ENCODE measurements at places on chromosomes 1 and 21.

GRCh38 chr1:87024936-87025540 lies 110.6 kb downstream of the HS2ST1 start:
- DNase-seq: peak; percentile 6

- no peak for DNase-seq
Observed at GRCh38 chr1:208892147-208892546, 648.0 kb upstream of the PLXNA2 start.

DNA sequence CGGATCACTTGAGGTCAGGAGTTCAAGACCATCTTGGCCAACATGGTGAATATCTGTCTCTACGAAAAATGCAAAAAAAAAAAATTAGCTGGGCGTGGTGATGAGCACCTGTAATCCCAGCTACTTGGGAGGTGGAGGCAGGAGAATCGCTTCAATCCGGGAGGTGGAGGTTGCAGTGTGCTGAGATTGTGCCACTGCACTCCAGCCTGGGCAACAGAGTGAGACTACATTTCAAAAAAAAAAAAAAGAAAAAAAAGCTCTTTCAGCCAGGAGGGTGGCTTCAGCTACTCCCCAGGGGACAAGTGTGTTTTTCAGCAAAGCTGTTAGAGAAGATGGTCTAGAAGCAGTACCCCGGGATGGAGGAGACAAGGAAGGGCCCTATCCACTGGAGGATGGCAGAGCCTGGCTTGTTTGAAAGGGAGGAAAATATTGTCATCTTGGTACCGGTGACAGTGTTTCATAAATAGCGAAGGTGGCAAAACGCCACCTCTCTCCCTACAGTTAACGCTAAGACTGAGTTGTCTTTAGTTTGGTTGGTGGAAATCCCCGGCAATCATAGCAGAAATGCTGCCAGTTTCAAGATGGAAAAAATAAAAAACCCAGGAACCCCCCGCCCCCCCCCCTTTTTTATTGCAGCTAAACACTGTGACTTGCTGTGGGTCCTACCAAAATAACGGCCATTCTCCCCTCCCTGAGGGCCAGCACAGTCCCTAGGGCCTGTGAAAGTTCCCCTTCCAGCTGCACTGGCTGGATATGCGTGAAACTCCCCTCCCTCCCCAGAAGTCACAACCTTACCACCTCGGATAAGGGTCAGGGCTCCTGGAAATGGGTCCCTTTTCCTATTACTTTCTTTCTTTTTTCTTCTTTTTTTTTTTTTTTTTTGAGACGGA lies 3.5 kb downstream of the PIK3CD start:
- peak; percentile 75 for DNase-seq

DNA sequence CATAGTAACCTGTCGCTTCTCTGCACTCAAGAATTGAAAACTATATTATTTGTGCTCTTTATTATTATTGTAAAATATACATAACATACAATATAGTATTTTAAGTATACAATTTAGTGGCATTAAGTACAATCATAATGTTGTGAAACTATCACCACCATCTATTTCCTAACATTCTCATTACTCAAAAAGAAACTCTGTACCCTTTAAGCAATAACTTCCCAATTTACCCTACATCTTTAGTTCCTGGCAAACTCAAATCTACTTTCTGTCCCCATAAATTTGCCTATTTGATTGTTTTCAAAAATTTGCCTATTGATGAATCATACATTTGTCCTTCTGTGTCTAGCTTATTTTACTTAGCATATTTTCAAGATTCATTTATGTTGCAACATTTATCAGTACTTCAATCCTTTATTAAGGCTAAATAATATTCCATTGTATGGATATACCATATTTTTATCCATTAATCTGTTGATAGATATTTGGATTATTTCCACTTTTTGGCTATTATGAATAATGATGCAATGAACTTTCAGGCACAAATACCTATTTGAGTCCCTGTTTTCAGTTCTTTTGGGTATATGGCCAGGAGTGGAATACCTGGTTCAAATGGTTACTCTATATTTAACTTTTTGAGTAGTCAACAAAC lies 99.6 kb upstream of the DMRTA2 start:
- DNase-seq: no peak

DNA sequence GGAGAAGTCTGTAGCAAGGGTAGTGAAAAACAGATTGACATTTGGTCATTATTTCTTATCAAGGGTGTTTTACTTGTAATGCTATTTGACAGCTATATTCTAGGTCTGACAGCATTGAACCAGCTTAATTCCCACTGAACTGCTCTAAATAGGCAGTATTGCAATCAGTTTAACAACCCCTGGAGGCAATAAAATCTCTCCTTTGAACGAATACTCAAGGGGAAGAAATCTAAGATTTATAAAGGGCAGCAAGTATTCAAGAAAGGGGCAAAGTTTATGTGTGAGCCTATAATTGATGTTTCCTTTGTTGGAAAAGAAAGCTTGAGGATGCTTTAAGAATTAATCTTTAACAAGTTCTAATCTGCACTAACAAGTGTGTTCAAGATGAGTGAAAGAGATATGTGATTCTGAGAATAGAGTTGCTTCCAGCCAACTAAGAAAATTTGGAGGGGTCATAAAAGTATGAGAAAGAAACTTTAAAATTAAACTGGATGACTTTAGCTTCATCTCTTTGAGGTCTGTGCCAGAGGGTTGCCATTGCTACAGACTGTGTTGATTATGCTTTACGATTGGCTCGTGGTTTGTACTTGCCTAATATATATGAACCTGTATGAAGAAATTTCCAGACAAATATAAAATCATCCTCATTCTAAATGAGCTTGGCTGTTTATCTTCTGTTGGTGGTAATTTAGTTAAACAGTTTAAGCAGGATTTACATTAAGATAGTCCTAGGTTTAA lies 72.5 kb downstream of the ZNF326 start:
- DNase-seq: no peak

GRCh38 chr1:188941986-188942385 lies 1535.7 kb downstream of the BRINP3 start:
- no peak for DNase-seq

- no peak for DNase-seq
Observed at GRCh38 chr1:70941563-70941962, 106.1 kb downstream of the PTGER3 start.

- DNase-seq: no peak
Observed at GRCh38 chr1:196366817-196367495, 241.3 kb downstream of the KCNT2 start.

DNA sequence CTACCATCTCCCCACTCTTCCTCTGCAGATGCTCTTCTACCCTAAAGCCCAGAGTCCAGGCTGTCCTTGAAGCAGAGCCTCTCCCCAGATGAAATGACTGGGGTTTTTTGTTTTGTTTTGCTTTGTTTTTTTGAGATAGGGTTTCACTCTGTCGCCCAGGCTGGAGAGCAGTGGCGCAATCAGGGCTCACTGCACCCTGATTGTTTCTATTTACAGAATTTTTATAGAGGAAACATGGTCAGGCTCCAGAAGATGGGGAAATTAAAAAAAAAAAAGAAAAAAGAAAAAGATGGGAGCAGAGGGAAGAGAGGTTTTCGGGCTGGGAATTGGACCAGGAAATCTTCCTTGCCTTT lies 43.7 kb upstream of the ZNF281 start:
- DNase-seq: no peak

GRCh38 chr1:22778862-22779520 lies 68.4 kb downstream of the EPHB2 start:
- DNase-seq: no peak

- no peak for DNase-seq
Observed at GRCh38 chr1:21894034-21894881, 42.9 kb downstream of the HSPG2 start.

DNA sequence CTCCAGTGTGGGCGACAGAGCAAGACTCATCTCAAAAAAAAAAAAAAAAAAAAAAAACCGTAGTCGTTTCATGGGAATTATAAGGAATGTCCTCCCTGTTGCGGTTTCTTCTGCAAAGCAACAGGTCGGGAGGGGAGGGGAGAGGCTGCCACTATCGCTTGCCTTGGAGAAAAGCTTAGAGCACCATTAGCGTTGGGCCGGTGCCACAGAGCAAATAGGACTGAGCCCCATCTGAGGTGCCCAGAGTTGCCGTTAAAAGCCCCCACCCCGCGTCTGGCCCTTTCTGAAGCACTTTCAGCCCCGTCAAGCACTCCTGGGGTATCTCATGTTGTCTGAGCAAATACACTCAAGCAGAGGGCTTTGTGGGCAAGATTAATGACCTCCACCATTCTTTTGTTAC lies 2.2 kb downstream of the RIPPLY3 start:
- no peak for DNase-seq

DNA sequence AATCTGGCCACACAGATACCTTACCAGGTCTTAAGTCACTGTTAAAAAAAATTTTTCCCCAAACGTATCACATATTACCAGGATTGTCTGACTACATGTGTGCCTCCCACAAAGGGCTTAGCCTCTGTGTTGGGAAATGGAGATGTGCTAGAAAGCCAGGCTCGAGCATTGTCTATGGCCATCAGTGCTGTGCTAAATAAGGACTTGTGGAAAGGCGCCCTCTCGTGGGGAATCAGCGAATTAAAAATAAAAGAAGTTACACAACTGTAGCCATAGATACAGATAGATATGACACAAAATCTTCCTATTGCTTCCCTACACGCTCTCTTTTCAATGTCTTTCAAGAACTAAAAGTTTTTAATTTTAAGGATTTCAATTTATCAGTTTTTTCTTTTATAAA lies 47.5 kb upstream of the CRNN start:
- DNase-seq: peak; percentile 80

- DNase-seq: no peak
Observed at GRCh38 chr1:224882264-224882663, 47.2 kb upstream of the DNAH14 start.

GRCh38 chr1:208988811-208989222 lies 594.7 kb upstream of the CAMK1G start:
- peak; percentile 33 for DNase-seq

DNA sequence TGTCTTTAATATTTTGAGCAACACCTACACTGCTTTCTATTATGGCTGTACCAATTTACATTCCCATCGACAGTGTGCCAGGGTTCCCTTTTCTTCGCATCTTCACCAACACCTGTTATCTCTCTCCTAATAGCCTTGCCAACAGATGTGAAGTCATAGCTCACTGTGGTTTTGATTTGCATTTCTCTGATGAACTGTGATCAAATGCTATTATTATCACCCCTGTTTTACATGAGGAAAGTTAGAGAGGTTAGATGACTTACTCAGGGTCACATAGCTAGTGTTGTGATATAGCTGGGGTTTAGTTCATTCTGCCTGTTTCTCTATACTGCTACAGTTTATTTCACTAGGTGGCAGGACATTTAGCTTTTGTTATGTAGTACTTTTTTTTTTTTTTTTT lies 204.1 kb downstream of the FMN2 start:
- DNase-seq: no peak

GRCh38 chr1:246178717-246179311 lies 328.3 kb downstream of the SMYD3 start:
- DNase-seq: no peak

GRCh38 chr1:205792481-205792881 lies 17.2 kb upstream of the RAB29 start:
- DNase-seq: no peak

GRCh38 chr1:1797731-1798341 lies 19.6 kb upstream of the NADK start:
- DNase-seq: no peak

DNA sequence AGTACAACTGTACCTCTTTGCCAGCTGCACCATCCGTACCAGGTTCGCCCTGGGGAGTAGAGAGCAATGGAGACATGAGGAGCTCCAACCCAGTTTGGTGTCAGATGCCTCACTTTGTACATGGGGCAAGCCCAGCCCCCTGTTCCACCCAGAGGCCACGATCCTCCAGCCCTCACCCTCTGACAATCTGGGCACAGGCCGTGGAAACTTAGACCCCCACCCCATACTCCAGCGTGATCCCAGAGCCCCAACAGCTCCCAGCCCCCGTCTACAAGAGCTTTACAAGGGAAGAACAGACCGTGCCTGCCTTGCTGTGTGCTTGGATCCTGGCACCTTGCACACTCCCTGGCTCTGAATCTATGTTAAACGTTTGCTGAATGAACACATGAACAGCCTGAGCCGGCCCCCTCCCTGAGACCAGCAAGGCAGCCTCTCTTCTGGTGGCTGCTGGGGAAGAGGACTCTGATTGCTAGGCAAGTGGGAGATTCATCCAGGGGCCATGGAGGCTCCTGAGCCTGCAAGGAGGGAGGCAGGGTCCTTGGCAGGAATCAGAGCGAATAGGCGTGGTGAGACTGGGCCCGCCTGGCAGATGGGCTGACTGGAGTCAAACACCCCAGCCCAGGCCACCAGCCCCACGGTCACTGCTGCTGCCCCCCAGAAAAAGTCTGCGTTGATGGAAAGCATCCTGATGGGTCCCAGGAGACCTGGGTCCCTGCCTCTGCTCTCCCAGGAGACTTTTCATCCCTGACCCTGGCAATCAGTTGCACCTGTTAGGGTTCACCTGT lies 12.5 kb upstream of the PEF1 start:
- DNase-seq: no peak

DNA sequence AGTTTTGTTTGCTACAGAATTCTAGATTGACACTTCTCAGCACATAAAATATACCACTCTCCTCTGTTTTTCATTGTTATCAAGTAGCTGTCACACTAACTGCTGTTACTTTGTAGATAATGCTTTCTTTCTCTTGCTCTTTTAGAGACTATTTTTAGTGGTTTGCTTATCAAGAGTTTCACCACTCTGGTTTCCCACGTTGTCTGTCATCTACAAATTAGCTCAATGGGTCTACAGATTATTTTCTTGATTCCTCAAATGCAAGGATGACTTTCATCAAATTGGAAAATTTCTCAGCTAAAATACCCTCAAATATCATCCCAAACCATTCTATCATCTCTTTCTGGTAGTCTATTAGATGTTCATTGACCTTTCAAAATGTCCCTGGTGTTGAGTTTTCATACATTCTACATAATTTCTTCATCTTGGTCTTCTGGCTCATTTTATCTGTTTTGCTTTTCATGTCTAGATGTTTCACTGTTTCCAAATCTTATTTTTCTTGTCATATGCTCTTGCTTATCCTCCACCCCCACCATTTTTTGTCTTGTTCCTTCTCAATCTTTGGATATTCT lies 122.5 kb downstream of the TRIM33 start:
- no peak for DNase-seq

DNA sequence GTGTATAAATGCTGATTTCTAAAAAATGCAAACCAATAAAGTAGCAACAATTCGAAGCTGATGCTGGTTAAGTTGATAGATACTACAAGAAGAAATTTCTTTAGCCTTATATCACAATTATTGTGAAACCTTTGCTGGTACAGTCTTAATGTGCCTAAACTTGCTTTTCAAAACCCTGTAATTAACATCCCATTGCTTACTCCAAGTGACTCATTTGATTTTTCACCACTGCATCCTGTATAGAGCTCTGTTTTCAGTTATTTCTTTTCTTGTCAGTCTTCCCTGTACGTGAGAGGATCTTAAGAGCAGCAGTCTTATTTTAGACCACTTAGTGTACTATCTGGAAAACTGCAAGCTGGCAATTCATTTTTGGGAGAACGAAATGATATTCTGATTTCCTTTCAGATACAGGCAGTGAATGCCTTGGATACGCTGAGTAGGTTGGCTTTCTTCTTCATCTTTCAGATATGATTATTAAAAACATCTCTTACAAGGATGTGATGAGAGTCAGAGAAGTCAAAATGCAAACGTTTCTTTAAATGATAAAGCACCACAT lies 210.3 kb downstream of the KCTD3 start:
- no peak for DNase-seq
